ENCODE measurements at places on chromosomes 1 and 21.

GRCh38 chr1:205729945-205730610 is 19.9 kb downstream of the NUCKS1 start:
- no peak for DNase-seq

GRCh38 chr1:6035719-6036118 is 10.0 kb upstream of the KCNAB2 start:
- DNase-seq = peak; percentile 17

GRCh38 chr1:24639881-24640280 is 3.2 kb upstream of the SRRM1 start:
- no peak for DNase-seq

- DNase-seq = no peak
Measured at GRCh38 chr1:94282143-94282711, 44.8 kb upstream of the ARHGAP29 start.

- DNase-seq = no peak
Measured at GRCh38 chr1:10642403-10643080, 153.9 kb downstream of the CASZ1 start.

GRCh38 chr1:218546314-218546713 is 201.2 kb downstream of the TGFB2 start:
- no peak for DNase-seq

- peak; percentile 35 for DNase-seq
Measured at GRCh38 chr1:184789884-184790283, 35.2 kb upstream of the EDEM3 start.

DNA sequence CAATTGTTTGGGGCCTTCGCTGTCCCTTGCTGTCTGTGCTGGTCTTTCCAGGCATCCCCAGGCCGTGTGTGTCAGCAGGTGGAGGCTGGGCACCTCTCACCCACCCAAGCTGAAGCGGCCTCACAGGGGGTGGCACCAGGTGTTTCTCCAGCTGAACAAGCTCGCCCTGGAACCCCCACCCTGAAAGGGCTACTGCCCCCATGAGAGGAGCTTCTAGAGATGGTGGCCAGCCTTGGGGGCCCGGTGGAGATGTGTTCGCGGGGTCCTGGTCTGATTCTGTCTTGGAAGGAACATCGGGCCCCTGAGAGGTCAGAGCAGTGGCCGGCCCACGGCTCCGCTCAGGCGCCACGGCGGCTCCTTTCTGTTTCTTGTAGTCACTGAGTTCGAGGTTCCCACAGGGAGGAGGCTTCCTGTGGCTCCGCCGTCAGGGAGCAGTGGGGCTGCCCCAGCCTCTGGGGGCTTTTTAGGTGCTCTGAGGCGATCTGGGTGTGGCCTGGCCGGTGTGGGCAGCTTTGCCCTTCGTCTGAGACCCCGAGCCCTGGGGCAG is 46.9 kb downstream of the SKI start:
- no peak for DNase-seq

All from NCI-H69 (cell line).